ENCODE measurements at places on chromosomes 13 and 19.

DNA sequence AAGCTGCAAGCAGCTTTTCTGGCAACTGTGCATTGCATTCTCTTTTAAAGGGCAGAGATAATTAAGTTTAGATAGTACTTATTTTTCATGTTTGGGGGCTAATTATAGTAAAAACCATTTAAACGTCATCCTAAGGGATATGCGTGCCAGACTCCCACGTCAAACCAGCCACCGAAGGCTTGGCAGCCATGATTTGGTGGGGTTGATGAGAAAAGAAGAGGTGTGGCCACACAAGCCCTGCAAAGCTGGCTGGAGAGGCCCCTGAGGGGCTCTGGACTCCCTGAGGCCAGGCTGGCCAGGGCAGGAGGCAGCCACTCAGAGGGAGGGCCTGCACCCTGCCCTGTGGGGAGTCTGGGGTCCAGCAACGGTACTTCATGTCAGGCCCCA is 17.5 kb downstream of the PEPD start:
- DNase-seq = no peak

- no peak for DNase-seq
These were observed 234.9 kb downstream of the TUBA3C start for GRCh38 chr13:18946738-18947137.

GRCh38 chr19:10295305-10295846 is 5.6 kb downstream of the ICAM5 start:
- DNase-seq = peak; percentile 83

- DNase-seq = no peak
These were observed 300.5 kb downstream of the SPRY2 start for GRCh38 chr13:80040196-80040980.

DNA sequence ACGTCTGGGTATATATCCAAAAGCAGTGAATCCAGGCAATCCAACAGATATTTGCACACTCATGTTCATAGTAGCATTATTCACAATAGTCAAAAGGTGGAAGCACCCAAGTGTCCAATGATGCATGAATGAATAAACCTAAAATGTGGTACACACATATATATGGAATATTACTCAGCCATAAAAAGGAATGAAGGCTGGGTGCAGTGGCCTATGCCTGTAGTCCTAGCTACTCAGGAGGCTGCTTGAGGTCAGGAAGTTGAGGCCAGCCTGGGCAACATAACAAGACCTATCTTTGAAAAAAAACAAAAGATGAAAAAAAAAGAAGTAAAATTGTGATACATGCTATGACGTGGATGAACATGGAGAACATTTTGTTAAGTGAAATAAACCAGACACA is 10.4 kb upstream of the USP12 start:
- DNase-seq = no peak

GRCh38 chr13:41296879-41297646 is 14.0 kb upstream of the NAA16 start:
- no peak for DNase-seq

- DNase-seq = peak; percentile 25
These were observed 195.6 kb downstream of the GGACT start for GRCh38 chr13:100392709-100393630.

GRCh38 chr19:58009666-58010301 is 7.2 kb upstream of the ZNF606 start:
- DNase-seq = peak; percentile 77

- DNase-seq = no peak
These were observed 17.7 kb downstream of the MYH14 start for GRCh38 chr19:50221087-50221486.

DNA sequence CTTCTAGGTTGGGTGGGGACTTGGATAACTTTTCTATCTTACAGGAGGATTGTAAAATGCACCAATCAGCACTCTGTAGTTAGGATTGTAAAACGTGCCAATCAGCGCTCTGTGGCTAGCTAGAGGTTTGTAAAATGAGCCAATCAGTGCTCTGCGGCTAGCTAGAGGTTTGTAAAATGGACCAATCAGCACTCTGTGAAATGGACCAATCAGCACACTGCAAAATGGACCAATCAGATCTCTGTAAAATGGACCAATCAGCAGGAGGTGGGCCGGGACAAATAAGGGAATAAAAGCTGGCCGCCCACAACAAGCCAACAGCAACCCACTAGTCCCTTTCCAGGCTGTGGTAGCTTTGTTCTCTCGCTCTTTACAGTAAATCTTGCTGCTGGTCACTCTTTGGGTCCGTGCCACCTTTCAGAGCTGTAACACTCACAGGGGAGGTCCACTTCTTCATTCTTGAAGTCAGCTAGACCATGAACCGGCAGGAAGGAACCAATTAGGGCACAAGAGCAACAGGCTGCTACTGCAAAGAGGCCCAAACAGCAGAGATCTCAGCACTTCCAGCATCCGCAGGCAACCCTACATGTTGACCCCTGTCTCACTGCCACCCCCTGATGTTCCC is 156.8 kb downstream of the DNAJC15 start:
- no peak for DNase-seq

DNA sequence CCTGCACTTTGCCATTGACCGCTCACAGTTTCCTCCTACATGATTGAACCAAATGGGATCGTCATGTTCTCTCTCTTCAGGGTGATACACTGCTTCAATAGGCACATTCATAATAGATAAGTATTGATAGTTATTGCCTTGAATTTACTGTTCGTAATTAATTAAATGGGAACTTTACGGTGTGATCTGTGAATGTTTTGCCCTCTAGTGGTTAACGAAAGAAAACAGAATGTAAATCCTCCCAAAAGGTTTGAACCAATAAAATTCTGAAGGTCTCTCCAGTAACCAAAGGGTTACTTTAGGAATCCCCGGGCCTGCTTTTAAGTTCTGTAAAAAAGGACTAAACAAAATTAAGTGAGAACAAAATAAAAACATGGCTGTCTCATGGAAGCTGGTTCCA is 389.3 kb downstream of the DACH1 start:
- DNase-seq = no peak

DNA sequence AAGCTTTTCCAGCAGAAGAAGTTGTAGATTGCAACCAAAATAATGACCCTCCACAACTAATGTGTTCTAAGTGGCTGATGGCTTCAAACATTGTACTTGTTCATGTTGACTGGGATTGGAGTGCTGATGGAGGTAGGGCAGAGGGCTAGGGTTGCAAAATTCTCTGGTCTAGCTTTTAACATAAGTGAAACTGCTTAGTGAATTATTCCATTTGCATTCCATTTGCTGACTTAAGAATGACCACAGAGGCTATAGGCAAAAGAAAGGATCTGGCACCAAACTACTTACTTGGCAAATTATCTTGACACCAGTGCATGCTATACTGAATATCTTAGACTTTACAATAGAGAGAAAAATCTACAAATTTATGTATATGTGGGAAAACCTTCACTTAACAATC is 287.0 kb downstream of the FGF9 start:
- no peak for DNase-seq

GRCh38 chr13:33487575-33488243 is 202.2 kb upstream of the STARD13 start:
- DNase-seq = no peak

- DNase-seq = no peak
These were observed 257.5 kb downstream of the MAB21L1 start for GRCh38 chr13:35219021-35219420.

DNA sequence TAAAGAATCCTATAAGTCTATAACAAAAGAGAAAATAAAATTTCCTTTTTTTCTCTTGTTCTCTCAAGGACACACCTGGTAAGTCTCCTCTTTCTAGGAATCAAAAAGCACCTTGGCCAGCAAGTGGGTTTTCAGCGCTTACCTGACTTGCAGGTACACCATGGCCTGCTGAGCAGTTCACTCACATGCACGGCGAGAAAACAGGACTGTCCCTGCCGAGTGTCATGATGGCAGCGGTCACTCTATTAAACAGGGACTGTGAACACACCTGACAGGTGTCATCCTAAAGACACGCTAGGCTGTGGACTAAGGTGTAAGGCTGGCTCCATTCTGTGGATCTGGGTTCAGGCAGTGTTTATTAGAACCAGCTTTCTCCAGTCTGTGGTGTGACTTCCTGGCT is 170.2 kb downstream of the TEX29 start:
- no peak for DNase-seq

- no peak for DNase-seq
These were observed 104.7 kb downstream of the RGCC start for GRCh38 chr13:41562083-41562482.

- DNase-seq = no peak
These were observed 320.3 kb downstream of the ATP8A2 start for GRCh38 chr13:25692099-25692498.

DNA sequence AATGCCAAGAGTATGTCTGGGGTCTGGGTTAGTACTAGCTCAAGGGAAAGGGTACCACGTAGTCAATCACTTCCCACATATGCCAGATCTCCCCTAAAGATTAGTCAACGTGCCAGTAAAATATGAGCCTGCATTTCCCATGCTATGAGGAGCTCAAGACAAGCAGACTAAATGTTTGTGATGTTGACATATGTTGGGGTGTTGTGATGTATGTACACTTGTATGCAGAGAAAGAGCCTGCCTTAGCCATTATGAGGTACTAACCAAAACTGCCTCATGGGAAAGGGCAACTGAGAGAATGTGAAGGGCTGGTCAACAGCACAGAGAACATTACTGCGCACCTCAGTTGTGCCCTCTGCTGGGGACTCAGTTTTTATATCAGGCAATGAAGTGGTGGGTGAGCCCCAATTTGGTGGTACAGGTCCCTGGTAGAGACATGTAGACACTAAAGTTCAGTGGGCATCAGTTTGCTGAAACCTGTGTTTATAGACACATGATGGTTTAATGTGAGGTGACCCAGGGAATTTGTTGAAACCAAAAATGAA is 287.0 kb downstream of the DCT start:
- DNase-seq = no peak

DNA sequence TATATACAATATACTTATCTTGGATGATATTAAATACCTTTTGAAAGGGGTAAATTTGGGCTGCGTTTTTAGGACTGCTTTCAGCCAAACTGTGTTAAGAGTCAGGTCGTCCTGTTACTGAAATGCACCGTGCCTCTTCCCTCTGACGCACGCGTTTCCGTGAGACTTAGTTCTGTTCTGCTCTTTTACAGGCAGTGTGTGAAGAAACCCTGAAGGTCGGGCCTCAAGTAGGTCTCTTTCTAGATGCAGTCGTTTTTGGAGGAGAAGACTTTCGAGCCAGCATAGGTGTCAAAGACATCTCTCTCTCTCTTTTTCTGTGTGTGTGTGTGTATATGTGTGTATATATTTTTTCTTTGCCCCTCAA is 107.0 kb downstream of the ZIC5 start:
- DNase-seq = no peak

- no peak for DNase-seq
These were observed 45.4 kb downstream of the CCDC70 start for GRCh38 chr13:51907040-51907732.

GRCh38 chr13:29511980-29512379 is 83.5 kb downstream of the SLC7A1 start:
- DNase-seq = no peak
